ENCODE measurements at places on chromosomes 3 and 15.

GRCh38 chr3:133706033-133706432 is 40.2 kb upstream of the TF start:
- DNase-seq: no peak

DNA sequence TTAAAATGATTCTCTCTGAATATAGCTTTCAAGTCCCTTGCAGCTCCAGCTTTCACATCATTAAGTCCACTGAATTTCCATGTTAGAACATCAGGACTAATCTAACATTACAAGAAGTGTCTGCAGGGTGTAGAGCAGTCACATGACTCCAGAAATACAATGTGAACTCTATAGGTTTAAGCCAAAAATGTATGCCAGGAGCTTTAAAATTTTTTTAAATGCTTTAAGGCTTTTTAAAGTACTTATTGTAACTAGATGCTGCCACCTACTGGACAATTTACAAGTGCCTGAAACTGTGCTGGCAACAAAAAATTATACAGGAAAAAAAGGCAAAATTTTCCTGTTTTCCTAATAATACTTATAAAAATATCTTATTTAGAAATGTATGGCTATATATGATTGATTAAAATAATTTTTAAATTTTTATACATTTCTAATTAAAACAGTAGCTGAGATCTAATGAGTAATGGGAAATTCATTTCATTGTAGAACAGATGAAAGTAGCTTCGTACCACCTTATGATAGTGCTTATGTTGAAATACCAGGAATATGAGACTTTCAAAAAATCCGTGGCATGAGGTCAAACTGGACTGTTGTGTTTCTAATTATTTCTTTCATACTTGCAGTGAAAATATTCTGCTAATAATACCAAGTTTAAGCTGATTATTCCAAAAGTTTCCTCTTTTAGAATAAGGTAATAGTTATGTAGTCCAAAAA is 25.7 kb downstream of the FSIP1 start:
- DNase-seq: peak; percentile 22

GRCh38 chr3:141337523-141337854 is 30.8 kb upstream of the ZBTB38 start:
- no peak for DNase-seq

DNA sequence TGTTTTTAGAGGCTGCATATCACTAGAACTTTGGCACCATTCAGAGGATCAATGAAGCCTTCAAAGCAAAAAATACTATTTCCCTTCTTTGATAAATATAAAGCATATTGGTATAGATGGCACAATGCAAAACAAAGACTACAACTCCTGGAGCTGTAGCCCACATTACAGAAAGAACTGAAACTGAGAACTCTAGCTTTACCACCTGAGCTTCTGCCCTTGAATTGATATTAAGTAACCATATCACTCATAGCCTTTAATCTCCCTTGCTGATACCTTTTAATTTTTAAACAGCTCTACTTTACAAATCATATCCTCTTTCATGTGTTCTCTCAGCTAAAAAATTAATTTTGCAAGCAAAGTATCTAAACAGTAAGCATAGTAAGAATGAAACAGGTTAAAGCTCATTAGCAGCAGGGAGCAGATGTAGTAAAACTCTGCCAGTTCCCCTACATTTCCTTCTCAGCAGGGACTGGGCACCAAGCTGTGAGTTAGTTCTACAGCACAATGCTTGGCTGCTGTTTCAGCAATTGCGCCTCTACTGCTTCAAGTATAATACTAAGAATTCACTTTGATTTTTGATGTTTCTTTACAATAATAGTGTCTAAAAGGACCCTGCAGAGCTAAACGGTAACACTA is 97.9 kb upstream of the NANOGP8 start:
- DNase-seq: no peak

- DNase-seq: peak; percentile 12
These were observed 386.9 kb upstream of the CNTN3 start for GRCh38 chr3:75001330-75001729.

GRCh38 chr3:2262204-2262603 is 163.5 kb downstream of the CNTN4 start:
- DNase-seq: no peak

DNA sequence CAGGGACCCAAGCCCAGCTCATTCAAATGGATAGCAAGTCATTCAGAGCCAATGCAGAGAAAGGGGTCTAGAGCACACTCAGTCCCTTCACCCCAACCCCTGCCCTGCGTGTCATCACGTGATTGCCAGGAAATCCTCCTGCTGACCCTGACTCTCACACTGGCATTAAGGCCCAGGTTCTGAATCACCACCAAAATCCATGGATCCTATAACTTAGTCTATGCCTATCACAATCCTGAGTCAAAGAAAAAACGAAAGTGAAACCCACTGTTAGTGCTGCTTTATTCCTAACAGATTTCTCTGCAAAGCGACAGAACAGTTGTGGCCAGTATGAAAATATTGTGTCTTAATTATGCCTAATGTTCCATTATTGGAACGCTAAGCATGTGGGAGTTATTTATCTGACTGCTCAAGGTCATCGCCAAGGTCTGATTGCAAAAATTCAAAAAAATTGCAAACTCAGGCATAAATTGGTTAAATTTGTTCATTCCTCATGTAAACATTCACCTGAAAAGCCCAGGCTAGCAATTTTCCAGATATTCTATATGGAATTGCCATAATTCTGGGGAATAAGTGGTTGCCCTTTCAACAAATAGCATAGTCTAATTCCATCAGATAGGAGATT is 108.7 kb upstream of the EIF1B start:
- DNase-seq: no peak

DNA sequence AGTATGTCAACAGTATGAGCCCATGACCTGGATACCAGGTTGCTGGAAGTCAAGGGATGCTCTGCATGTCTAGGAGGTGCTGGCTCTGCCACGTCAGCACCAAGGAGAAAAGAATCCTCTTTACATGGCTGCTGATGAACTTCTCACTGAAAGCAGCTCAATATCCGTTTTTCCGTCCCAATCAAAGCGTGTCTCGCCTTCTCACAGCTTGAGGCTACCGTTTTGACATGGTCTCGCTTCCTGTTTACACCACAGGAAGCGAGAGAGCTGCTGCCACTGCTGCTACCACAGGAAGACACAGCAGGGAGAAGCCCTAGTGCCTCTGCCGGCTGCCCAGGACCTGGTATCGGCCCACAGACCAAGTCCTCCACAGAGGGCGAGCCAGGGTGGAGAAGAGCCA is 27.3 kb downstream of the STARD5 start:
- no peak for DNase-seq

DNA sequence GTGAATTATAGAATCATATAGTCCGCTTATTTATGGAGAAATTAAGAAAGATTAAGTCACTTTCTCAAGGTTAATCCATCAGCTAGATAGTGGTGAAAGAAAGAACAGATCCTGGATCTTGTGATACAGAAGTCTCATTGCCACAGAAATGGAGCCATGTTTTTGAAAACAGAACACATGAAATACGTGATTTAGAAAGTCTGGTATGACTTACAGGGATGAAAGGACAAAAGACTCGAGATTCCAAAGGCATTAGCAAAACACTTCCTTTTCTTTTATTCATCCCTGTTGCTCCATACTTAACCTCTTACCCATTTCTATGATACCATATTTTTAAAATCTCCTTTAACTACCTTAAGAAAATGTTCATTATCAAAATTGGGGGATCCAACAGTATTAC is 40.0 kb upstream of the TEX9 start:
- DNase-seq: no peak
